Naive thymus-derived CD4-positive, alpha-beta T cell (primary cell): ENCODE measurements at places on chromosomes 7 and 10. TPM values are rescaled to one million over a fixed set of nuclear protein-coding genes. Genes with fewer than 3 reads are reported as not detected.

GRCh38 chr10:88045656-88046415 is 182.4 kb downstream of the PTEN start:
- no peak for DNase-seq

DNA sequence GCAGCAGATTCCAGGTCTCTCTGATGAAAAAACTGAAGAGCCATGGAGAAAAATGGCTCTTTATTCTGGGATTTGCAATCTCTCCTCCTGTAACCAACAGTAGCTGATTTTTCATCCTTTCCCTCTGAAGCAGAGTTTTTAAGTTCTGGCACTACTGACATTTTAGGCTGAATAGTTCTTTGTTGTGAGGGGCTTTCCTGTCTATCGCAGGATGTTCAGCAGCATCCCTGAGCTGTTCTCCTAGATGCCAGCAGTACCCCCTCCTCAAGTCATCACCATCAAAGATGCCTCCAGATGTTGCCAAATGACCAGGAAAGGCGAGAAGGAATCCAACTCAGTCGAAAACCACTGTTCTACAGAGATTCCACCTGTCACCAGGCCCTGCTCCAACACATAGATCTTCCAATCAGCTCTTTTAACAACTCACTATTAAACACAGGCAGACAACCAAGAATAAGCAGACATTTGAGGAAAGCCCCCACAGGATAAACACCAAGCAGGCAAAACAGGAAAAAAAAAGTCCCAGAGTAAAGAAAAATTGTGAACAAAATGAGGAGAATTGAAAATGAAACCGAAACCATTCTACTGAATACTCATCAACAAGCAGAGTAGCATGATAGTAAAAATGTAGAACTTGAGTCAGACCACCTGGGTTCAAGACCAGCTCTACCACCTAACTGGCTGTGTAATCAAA is 124.8 kb downstream of the MPP7 start:
- DNase-seq: peak; percentile 13

- no peak for DNase-seq
These were observed 324.9 kb downstream of the AGMO start for GRCh38 chr7:15236952-15237351.

GRCh38 chr10:51718804-51719291 is 19.5 kb upstream of the CSTF2T start:
- DNase-seq: no peak

- no peak for DNase-seq
These were observed 62.2 kb downstream of the ST7 start for GRCh38 chr7:117015258-117016184.

DNA sequence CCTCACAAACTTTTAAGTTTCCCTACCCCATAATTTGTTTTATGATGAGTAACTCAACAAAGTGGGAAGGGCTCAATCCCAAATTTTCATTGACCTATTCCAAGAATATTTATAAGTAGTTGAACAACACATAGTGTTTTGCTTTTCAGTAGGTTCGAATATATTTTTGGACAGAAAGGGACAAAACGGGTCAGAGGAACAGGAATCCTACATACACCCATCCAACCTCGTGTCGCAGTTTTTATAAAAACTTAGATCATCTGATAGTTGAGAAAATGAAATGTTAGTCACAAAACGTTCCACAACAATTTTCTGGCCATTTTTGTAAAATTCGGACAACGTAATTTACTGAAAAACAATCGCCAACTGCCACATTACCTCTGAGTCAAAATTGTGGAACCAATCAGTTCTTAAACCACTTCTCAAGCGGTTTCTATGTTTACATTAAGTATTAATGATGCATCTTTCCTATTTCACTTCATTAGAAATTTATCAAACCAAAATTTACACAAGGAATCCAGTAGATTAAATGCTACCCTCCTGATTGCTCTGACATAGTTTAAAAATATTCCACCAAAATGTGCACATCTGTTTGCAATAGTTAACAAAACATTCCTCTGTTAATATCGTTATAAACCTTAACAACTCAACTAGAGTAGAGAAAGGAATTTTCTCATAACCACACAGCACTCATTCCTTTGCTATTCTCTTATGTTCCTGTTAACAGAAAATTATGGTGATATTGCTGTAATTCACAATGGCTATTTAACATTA is 6.3 kb downstream of the WNT16 start:
- no peak for DNase-seq

DNA sequence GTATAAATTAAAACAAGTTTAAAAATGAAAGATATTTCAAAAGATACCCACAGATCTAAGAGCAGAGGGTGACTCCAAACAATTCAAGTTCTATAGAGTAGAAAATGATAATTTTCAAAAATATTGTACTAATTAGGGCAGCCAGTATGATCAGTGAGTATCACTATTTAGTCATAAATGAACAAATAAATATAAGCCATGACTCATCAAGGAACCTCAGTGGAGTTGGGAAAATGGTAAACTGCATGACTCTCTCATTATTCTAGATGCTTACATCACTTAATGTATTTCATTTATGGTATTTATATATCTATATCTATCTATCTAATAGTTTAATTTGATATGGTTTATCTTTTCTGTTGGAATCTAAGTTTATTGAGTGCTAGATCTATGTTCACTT is 94.3 kb downstream of the THSD7A start:
- DNase-seq: no peak

GRCh38 chr10:64209561-64209960 is 688.4 kb downstream of the REEP3 start:
- DNase-seq: no peak

CALML3 gene
- total RNA-seq: not detected

SEMA3A gene
- total RNA-seq: 2.6 TPM
